Suppressor macrophage treated with lipopolysaccharide for 4 hours (primary cell): ENCODE measurements at places on chromosomes 11 and 22.
A peak's percentile ranks its signal among the peaks of the same experiment; 100 is the strongest.

GRCh38 chr11:19670030-19670791 is 42.4 kb upstream of the NAV2 start:
- no peak for DNase-seq

- DNase-seq, result no peak
Measured at GRCh38 chr11:72816404-72816990, 2.3 kb downstream of the ATG16L2 start.

DNA sequence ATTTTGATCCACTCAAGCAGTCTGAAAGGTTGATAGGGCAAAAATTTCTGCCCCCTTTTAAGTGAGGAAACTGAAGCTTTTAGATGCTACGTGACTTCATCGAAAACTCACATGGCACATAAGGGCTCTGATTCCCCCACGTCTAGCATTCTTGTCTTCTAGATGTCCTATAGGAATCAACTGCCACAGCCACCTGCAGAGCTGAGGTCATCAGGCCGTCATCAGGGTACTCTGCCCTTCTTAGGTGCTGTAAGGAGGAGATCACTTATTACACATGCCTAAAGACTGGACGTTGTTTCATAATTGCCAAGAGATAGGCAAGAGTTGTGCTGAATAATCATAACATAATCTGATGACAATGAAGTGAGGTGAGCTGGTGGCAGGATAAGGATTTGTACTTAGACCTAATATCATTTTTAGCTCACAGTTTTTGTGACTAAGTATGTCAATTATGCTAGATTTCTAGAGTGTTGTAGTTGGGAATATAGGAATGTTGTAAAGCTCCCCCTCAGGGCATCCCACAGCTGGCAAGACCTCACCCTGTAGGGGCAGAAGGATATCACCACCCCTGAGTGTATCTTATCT is 349.4 kb downstream of the METTL15 start:
- no peak for DNase-seq

GRCh38 chr11:13114566-13115379 is 105.7 kb downstream of the RASSF10 start:
- DNase-seq, result no peak

DNA sequence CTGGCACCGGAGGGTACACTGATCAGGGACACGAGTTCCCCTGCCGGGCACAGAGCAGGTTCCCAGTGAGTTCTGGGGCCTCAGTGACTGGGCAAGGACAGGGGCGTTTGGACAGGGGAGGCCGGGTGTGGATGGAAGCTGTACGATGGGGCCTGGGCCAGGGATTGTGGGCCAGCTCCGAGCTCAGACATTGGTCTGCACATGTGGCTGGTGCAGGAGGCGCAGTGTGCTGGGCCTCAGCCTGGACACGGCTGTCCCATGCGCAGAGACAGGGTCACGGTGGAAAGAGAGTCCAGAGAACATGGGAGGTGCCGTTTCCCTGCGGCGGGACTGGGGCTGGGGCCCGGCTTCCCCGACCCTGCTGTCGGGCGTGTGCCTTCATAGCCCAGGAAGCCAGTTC is 60.7 kb downstream of the CDKN1C start:
- no peak for DNase-seq

- peak; percentile 68 for DNase-seq
Measured at GRCh38 chr11:11028017-11028692, 170.3 kb upstream of the ZBED5 start.

DNA sequence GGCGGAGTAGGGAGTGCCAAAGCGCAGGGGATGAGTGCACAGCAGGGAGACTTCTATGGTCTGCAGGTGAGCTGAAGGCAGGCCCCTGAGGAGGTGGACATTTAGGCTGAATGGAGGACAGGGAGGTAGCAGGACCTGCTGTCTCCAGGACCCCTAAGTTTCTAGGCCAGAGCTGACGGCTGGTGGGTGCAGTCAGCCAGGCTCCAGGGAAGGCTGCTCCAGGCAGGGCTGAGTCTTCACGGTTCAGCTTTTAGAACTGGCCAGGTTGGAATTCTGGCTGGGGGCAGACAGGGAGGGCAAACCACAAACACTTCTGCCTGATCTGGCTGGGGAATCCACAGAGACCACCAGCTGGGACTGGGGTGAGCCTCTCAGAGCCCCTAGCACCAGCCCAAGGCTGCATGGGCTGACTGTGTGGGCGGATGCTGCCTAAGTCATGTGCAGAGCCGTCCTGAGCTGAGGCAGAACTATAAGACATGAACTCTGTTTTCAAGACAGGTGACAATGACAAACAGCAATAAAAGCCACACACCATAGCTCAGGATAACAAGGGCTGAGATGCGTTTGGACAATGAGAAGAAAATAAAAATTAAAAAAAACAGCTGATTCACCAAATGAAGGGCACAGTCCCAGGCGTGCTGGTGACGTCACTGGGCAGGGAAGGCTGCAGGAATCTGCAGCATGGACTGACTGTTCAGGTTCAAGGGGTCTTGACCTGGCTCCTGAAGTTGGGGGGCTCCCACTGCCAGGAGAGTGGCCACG is 10.4 kb upstream of the MALAT1 start:
- no peak for DNase-seq

GRCh38 chr11:7651700-7652099 is 21.6 kb downstream of the CYB5R2 start:
- DNase-seq, result no peak

- DNase-seq, result no peak
Measured at GRCh38 chr22:50049299-50050195, 8.6 kb downstream of the TTLL8 start.

- no peak for DNase-seq
Measured at GRCh38 chr11:126914941-126915340, 85.6 kb downstream of the KIRREL3 start.

- no peak for DNase-seq
Measured at GRCh38 chr22:34333285-34333684, 413.0 kb upstream of the LARGE1 start.

DNA sequence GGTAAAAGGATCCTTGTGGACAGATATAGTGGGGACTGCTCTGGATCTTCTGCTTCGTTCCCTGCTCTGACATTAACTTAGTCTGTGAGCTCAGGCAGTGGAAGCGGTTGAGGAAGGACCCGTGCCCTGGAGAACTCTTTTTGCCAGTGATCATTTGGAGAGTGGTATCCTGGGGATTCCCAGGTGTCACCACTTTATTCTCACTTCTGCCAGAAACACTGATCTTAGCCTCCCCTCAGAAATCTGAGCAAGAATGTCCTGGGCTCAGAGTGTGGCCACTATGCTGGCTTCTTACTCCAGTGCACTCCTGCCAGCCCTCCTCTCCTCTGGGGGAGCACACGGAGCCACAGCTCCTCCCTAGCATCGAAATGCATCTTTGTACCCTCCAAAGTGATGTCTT is 7.6 kb upstream of the PHOX2A start:
- DNase-seq, result no peak

DNA sequence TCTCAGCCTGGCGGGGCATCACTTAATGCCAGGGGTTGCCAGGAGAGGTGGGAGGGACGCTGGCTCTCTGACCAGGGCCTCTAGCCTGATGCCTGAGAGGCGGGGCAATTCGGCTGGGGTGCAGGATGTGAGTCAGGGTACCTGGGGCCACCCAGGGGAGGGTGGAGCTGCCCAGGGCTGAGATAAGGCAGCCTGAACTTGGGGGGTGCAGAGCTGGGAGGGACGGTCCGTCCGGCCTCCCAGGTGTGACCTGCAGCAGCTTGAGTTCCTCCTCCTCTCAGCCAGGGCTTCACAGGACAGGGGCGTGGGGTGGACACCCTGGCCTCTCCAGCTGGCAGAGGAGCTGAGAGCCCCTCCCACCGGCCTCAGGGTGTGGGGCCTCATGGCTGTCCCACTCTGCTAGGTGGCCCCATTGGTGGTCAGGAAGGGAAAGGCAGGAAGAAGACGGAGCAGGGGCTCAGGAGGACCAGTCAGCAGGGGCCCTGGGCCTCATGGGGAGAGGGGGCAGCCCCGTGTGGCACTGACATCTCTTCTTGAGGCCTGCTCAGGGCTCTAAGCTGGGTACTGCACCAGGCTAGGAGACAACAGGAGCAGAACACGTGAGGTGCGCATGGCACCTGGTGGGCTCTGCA is 942 bp upstream of the RPS6KA4 start:
- DNase-seq, result no peak

- no peak for DNase-seq
Measured at GRCh38 chr11:14095882-14096281, 133.4 kb downstream of the SPON1 start.

- no peak for DNase-seq
Measured at GRCh38 chr22:31137721-31138120, 2.6 kb downstream of the PLA2G3 start.

GRCh38 chr11:110447343-110447742 is 17.6 kb downstream of the FDX1 start:
- no peak for DNase-seq

DNA sequence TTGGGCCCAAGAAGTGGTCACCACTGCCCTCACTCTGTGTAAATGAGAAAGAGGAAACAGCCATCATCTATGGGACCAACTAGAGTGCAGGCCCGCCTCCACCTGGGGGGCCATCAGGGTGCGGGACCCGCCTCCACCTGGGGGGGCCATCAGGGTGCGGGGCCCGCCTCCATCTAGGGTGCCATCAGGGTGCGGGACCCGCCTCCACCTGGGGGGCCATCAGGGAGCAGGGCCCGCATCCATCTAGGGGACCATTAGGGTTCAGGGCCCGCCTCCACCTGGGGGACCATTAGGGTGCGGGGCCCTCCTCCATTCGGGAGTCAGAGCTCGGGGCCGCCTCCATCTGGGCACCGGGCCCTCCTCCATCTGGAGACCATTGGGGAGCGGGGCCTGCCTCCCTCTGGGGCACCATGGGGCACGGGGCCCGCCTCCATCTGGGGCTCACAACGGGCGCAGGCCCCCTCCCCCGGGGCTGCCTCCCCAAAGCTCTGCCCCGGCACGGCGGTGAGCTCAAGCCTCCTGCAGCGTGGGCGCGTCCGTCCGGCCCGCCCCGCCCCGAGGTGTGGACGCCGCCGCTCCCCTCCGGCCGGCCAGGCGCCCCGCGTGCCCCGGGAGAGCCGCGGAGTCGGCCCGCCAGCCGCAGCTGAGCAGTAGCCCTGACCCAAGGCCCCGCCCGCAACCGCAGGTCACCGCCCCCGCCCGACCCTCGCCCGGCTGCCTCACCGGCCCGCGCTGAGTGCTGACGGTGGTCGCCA is 512 bp downstream of the TOLLIP start:
- no peak for DNase-seq

DNA sequence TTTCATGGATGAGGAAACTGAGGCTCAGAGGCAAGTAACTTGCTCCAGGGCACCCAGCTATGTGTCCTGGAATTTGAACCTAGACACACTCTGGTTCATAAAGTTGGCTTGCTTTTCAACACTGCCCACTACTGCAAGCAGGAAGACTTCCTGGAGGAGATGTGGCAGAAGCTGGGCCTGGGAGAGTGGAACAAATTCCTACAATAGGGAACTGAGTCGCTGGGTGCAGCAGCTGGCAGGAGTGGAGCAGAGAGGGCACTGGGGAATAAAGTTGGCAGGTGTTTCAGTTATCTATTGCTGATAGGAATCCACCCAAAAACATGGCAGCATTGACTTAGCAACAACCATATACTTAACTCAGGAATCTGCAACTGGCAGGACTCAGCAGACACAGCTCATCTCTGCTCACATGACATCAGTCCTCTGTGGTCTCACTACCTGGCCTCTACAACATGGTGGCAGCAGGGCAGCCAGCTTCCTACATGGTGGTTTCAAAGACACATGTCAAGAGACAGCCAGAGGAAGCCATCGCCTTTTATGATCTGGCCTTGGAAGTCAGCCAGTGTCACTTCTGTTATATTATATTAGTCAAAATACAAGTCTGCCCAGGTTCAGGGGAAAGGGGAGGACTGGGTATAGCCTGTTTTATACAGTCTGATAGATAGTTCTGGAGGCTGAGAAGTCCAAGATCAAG is 10.6 kb upstream of the CARD10 start:
- peak; percentile 33 for DNase-seq

- DNase-seq, result no peak
Measured at GRCh38 chr22:35517769-35518530, 22.7 kb upstream of the RASD2 start.

DNA sequence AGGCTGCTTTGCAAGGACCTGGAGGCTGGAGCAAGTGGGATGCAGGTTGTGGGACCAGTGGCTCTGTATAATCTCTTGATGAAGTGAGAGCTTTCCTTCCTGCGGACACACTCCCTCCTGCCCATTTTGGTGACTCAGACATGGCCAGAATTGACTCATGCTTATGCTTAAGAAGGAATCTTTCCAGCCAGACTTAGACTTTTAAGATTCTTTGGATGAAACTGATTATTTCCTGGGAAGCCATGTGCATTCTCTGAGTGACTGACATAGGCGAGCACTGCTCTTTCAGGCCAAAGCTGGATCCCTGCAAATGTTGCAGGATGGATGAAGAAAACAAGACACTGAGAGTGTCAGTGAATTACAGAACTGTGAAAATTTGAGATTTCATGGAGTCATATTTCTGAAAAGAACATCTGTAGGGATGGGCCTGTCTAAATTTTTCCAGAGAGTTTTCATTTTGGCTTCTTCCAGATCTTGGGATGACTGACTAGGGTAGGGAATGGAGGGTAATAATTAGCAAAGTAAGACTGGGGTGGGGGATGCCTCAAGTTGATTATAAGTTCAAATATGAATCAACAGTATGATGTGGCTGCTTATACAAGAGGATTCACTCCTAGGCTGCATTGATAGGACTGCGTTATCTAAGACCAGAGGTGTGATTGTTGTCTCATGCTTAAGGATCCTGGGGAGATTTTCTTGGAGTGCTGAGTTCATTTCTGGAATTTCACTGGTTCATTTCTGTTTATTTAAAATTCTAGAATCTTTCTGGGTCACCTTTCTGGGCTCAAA is 195.8 kb downstream of the HIPK3 start:
- no peak for DNase-seq

GRCh38 chr22:24950272-24950902 is 2.1 kb upstream of the KIAA1671 start:
- no peak for DNase-seq

DNA sequence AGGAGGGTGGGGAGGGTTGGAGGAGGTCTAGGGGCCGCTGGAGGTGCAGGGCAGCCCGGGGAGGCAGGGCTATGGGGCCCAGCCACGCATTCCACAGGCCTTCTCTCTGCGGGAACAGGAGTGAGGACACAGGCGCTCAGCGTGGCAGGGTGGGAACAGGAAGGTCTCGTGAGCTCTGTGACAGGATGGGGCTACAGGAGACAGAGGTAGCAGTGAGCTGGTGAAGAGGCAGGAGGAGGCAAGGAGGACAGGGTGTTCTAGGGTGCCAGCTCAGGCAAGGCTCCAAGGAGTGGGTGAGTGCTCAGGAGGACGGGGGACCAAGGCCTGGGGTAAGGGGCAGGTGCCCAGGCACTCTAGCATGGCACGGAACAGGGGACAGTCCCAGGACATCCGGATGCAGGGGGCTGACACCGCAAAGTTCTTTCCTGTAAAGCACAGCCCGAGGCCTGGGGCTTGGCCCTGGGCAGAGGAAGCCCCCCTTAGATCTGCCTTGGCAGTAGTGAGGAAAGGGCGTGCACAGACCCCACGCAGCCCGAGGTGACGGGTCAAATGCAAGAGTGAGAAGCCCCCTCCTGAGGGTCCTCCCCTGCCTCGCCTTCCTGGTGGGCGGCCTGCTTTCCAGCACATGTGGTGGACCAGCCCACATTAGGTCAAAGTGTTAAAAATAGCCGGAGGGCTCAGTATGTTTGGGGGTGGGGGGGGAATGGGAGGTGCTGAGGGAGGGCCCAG is 4.7 kb upstream of the NEAT1 start:
- peak; percentile 66 for DNase-seq
